DMS 273 treated with DMSO at 0.1 percent for 48 hours (cell line): ENCODE measurements at places on chromosomes 16 and 17.

GRCh38 chr17:17075125-17075781 is 33.0 kb downstream of the MPRIP start:
- no peak for DNase-seq

GRCh38 chr16:2715519-2715918 is 4.5 kb downstream of the PRSS27 start:
- no peak for DNase-seq

DNA sequence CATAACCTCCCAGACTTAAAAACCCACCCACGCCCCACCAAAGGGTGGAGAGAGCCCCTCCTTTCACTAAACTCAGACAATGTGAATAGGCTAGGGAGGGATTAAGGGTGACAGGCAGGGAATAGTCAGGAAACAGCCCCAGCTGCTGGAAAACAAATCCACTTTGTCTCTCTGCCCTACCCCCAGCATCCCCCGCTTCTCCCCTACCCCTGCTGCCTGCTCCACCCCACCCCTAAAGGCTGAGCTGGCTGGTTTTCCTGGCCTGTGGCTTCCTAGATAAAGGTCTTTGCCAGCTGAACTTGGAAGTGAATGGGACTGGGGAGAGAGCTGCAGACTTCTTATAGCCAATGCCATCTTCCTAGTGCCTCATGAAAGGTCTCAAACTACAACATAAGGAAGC is 15.0 kb downstream of the CAVIN1 start:
- no peak for DNase-seq

- DNase-seq: no peak
These were observed 91.2 kb upstream of the IRX6 start for GRCh38 chr16:55232822-55233221.

DNA sequence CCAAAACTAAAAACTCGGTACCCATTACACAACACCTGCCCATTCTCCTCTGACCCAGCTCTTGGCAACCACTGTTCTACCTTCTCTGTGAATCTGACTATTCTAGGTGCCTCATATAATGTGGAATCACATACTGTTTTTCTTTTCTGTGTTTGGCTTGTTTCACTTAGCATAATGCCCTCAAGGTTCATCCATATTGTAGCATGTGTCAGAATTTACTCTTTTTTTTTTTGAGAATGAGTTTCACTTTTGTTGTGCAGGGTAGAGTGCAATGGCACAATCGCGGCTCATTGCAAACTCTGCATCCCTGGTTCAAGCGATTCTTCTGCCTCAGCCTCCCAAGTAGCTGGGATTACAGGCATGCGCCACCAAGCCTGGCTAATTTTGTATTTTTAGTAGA is 59.5 kb upstream of the RBL2 start:
- no peak for DNase-seq

DNA sequence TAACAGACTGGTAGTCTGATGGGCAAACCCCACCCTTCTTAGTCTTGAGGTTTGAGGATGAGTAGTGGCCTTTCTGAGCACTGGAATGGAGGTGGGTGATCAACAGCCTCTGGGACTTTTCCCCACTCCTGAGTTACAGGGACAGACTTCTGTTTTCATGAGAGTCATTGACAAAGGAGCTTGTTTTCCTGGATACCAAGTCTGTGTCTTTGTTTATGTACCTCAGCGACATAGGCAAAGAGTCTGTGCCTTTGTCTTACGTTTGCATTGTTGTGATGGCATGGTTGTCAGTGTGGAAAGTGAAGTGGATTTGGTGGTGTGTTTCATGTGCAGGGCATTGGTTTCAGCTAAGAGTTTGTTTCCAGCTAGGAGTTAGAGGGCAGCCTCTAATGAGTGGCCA is 17.5 kb downstream of the EPN2 start:
- DNase-seq: no peak

- no peak for DNase-seq
These were observed 31.8 kb downstream of the USP7 start for GRCh38 chr16:8931859-8932258.

- no peak for DNase-seq
These were observed 9.7 kb downstream of the ADGRG3 start for GRCh38 chr16:57677622-57678369.

DNA sequence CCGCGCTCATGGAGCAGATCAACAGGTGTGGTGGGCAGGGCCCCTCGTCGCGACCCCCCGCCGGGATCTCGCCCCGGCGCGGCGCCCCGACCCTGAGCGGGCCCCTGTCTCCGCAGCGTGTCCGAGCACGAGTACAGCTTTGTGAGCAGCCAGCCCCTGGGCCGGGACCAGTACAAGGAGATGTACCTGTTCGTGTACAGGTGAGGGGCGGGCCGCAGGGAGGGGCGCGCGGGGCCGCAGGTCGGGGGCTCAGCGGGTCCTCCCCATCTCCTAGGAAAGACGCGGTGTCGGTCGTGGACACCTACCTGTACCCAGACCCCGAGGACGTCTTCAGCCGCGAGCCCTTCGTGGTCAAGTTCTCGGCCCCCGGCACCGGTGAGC is 848 bp downstream of the DNASE1L2 start:
- DNase-seq: no peak

GRCh38 chr17:33086041-33086440 is 94.4 kb downstream of the SPACA3 start:
- no peak for DNase-seq

GRCh38 chr17:49556223-49556943 is 19.3 kb upstream of the NXPH3 start:
- peak; percentile 55 for DNase-seq

GRCh38 chr17:50660042-50660886 is 25.6 kb downstream of the ABCC3 start:
- peak; percentile 3 for DNase-seq

DNA sequence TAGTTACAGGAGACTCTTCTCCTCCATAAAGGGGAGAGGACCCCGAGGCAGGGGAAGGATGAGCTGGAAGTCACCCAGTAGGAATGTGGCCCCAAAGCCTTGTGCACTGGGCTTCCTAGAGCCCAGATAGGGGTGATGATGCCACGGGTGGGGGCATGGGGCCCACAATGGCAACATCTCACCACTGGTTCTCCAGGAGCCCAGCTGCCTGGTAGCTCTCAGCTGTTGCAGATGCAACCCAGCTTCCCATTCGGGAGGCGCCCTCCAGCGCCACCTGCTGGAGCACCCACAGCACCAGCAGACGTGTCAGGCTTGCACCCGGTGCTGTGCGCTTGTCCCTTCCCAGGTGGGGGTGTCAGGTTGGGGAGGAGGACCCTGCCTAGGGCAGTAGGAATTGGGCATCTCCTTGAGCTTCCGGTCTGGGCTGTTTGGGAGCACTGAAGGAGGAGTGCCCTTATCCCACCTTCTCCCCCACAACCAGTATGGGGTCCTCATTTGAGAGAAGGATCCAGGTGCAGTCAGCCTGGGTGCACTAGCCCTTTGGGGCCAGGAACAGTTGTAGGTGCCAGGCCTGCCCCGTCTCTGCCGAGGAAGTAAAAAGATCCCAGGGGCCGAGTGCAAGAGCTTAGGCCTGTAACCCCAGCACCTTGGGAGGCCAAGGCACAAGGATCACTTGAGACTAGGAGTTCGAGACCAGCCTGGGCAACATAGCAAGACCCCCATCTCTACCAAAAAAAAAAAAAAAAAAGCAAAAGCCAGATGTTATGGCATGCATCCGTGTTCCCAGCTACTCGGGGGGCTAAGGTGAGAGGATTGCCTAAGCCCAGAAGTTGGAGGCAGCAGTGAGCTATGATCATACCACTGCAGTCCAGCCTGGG is 14.4 kb downstream of the CDIPT start:
- DNase-seq: peak; percentile 16

GRCh38 chr16:30027588-30028437 is 3.3 kb downstream of the TLCD3B start:
- DNase-seq: peak; percentile 72

DNA sequence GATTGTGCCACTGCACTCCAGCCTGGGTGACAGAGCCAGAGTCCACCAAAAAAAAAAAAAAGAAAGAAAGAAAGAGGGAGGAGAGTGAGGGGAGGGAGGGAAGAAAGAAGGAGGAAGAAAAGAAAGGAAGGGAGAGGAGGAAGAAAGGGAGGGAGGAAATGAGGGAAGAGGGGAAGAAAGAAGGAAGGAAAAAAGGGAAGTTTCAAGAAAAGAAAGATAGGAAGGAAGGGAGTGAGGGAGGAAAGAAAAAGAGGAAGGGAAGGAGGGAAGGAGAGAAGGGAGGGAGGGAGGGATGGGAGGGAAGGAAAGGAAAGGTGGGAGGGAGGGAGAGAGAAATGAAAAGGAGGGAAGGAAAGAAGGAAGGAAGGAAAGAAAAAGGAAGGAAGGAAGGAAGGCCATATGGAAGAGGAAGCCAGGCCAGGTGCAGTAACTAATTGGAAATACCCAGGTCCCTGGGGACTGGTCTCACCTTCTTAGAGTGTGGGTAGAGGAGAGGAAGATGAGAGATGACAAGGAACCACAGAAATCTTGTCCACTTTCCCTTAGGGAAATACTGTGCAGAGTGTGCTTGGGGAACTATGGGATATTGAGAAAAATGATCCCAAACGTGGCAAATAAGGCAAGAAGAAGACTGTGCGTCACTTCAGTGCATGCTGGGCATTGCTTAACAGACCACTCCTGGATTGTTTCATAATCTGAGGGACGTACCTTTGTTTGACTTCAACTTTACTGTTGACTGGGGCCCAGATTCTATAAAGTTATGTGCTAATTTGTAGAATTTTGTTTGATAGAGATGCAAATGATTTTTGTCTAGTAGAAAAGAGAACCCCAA is 15.1 kb upstream of the CSNK2A2 start:
- DNase-seq: no peak

DNA sequence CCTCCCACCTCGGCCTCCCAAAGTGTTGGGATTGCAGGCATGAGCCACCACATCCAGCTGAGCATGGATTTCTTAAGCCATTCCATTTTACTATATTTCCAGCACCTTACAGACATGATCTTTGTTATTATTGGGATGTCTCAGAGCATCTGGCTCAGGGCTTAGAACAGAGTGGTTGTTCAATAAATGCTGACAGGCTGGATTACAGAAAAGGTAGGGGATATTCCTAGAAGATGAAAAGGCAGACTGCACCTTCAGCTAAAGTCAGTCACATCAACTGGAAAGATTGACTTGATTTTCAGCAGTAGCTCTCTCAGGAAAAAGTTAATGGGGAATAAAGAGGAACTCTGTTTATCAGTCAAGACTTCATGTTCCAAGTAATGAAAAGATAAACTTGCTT is 360.3 kb upstream of the ERCC4 start:
- DNase-seq: no peak

DNA sequence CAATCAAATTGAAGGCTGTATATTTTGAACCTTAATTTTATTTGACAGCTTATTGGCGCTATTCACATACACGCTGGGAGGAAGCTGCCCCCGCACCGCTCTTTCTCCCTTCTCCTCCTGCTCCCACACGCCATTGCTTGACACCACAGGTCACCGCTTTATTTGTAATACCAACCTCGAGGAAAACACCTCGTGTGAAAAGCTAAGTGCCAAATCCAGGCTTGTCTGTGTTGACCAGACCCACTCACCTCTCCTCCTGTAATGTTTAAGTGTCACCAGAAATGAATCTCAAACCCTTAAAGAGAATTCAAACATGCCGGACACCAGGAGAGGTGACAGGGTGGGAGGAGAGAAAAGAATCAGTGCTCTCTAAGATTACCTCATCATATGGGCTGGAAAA is 331.4 kb downstream of the GRIN2A start:
- DNase-seq: no peak

GRCh38 chr17:43732958-43733357 is 25.6 kb downstream of the SOST start:
- no peak for DNase-seq

GRCh38 chr17:75694536-75694935 is 26.7 kb upstream of the ITGB4 start:
- no peak for DNase-seq

DNA sequence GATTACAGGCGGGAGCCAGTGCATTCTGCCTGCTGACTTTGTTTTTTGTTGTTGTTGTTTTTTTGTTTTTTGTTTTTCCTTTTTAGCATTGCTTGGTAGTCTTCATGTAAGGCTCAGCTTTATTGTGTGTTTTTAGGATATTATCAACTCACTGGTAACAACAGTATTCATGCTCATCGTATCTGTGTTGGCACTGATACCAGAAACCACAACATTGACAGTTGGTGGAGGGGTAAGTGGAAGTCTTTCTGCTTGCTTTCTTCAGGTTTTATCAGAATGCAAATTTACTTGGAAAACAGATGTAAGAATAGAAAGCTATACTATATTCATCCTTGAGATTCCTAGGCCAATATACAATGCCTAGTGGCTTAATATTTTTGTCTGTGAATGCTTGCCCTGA is 3.3 kb upstream of the CMTM1 start:
- no peak for DNase-seq

GRCh38 chr16:74698222-74698621 is 2.4 kb downstream of the MLKL start:
- no peak for DNase-seq

GRCh38 chr17:17711641-17712162 is 30.4 kb downstream of the RAI1 start:
- DNase-seq: no peak

- no peak for DNase-seq
These were observed 98.6 kb downstream of the GNAO1 start for GRCh38 chr16:56289862-56290261.

- no peak for DNase-seq
These were observed 93.6 kb upstream of the DYNLRB2 start for GRCh38 chr16:80447241-80447640.

GRCh38 chr16:6335072-6335471 is 997.6 kb upstream of the RBFOX1 start:
- no peak for DNase-seq

- no peak for DNase-seq
These were observed 5.6 kb downstream of the RUNDC3A start for GRCh38 chr17:44314031-44314430.

GRCh38 chr16:12062343-12063003 is 85.9 kb downstream of the SNX29 start:
- no peak for DNase-seq
